ENCODE measurements at places on chromosomes 3 and 15. TPM values are rescaled to one million over a fixed set of nuclear protein-coding genes. Genes with fewer than 3 reads are reported as not detected.

AGTR1 gene
- total RNA-seq: 3.0 TPM

TGM4 gene
- total RNA-seq: not detected

CCR8 gene
- total RNA-seq: not detected

SNURF gene
- total RNA-seq: 1.7 TPM

SLC12A1 gene
- 0.13 TPM for total RNA-seq

TM4SF18 gene
- total RNA-seq: 2.2 TPM

MME gene
- total RNA-seq: 96.5 TPM

ZBTB47 gene
- total RNA-seq: 9.3 TPM

RTP3 gene
- not detected for total RNA-seq

SPINK8 gene
- not detected for total RNA-seq

STX19 gene
- not detected for total RNA-seq

KLHL40 gene
- not detected for total RNA-seq

CHRNA3 gene
- not detected for total RNA-seq

AGBL1 gene
- not detected for total RNA-seq

SLC12A8 gene
- 12.1 TPM for total RNA-seq

GUCA1C gene
- total RNA-seq: not detected

RBPMS2 gene
- total RNA-seq: not detected

TRPM1 gene
- not detected for total RNA-seq

TNFAIP8L3 gene
- 12.1 TPM for total RNA-seq

RPP25 gene
- total RNA-seq: 18.0 TPM

ADPRH gene
- 2.3 TPM for total RNA-seq

WNT5A gene
- 304 TPM for total RNA-seq

BUB1B gene
- 10.3 TPM for total RNA-seq

RAMAC gene
- 15.7 TPM for total RNA-seq

IFT57 gene
- 21.6 TPM for total RNA-seq

MCTP2 gene
- total RNA-seq: 2.2 TPM

DGKG gene
- not detected for total RNA-seq

SOX2 gene
- total RNA-seq: not detected

RABL3 gene
- 10.9 TPM for total RNA-seq

C3orf85 gene
- total RNA-seq: not detected
